NCI-H187 treated with DMSO at 0.1 percent for 48 hours (cell line): ENCODE measurements at places on chromosomes 4 and X.

DNA sequence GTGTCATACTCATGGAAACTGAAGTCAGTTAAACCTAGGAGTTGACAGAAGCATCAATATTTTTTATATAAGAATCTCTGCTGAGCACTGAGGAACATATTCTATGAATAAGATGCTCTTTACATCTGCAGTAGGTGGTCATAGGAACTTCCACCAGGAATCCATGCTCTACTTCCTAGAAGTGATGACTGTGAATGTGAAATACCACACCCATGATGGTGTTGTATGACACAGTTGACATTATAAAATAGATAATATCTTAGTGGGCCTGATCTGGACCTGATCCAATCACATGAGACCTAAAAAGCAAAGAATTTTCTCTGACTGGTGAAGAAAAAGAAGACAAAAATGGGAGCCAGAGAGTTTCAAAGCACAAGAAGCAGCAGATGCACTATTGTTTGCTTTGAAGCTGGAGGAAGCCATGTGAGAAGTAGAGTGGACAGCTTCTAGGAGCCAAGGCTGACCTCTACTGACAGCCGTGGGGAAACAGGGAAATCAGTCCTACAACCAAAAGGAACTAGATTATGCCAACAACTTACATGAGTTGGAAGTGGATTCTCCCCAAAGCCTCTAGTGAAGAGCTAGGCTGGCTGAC is 68.6 kb upstream of the HS3ST1 start:
- DNase-seq: no peak

DNA sequence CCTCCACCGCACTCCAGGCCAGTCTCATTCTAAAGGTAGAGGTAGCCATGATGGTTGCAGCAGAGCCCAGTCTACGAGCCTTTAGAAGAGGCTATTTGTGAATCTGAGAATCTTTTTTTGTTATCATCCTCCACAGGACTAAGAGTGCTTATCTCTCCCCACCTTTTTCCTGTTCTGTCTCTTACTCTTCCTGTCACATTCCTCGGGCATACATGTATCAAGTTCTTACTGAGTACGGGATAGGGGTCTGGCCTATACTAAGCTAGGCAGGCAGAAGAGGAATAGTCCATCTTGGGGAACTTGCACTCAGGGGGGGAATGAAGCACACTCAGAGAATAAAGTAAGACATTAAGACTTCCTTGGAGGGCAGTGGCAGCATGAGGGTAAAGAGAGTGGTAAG is 25.7 kb downstream of the LAS1L start:
- DNase-seq: no peak

DNA sequence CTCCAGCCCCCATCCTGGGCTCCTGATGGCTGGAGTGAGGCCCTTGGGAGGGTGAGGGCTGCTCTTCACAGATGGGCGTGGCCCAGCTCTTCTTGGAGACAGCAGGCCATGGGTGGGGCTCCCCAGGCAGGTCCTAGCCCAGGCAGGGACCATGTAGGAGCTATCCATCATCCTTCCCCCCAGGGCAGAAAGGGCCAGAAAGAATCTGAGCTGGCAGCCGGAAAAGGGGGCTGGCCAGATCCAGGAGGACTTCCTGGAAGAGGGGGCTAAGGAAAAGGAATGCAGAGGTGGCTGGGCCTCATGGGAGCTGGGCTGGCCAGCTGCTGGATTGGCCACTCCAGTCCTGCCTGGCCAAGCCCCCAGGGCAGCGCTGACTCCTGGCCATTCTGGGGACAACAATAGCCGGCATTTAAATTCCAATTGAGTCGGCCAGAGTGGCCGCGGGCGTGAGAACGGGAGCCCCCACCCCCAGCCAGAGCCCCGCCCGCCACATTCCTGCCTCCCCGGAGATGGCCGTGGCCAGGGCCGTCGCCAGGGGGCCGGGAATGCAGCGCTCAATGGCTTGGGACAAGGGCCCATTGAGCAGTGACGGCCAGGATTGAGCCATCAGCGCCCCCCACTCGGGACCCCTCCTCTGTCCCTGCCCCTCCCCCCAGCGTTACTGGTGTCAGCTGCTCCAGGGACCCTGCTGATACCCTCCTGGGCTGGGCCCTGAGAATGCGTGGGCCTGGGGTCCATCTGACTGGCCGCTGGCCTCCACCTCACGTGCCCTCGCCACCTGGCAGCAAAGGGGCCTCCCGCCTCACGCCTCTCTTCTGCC is 15.1 kb upstream of the FGFR3 start:
- DNase-seq: no peak

DNA sequence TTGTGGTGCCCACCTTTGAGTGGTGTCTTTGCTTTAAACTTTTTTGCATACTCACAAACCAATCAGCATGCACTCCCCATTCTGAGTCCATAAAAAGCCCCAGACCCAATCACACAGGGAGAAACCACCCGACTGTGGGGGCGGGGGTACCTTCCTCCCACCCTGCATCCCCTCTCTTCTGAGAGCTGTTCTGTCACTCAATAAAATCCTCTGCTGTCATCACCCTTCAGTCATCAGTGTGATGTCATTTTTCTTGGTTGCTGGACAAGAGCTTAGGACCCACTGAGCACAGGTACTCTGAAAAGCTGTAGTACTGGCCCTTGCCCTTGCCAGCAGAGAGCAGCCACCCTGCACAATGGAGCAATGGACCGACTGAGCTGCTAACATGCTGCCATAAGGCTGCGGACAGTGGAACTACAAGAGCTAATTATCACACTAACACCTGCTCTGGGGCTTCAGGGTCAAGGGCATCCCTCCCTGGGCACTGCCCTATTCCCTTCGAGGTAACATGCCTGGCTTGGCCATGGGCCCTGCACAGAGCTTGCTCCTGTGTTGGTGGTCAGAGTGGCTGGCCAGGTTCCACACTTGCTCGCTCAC is 62.9 kb upstream of the PGRMC2 start:
- DNase-seq: no peak

GRCh38 chr4:145061318-145061920 is 36.6 kb downstream of the ANAPC10 start:
- no peak for DNase-seq

DNA sequence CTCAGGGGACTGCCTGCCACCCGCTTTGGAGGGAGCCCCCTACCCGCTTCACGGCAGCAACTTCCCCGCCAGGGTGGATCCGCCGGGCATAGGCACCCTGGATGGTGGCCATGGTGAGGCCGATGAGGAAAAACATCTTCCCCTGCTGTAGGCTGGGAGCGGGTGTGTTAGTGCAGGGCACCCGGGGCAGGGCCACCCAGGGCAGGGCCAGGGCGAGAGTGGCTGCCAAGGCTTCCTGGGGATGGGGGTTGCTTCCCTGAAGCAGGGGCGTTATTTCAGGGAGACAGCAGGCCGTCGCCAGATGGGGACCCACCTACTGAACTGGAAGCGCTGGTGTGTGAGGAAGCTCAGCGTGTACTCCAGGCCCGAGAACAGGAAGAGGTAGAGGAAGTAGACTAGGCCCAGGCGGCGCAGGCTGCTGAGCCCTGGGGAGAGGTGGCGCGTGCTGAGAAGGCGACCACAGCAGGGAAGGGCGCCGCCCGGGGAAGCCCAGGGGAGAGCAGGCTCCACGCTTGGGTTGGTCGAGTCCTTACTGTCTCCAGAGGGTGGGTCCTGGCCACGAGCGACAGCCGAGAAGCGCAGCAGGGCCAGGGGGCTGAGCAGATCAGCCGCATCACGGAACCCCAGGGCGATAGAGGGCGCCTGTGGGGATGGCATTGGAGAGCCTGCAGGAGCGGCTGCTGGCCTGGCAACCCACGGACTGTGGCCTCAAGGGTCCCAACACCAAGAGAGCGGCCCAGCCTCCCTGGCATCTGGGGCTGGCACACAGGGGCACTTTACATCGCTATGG is 31.5 kb downstream of the NOP14 start:
- no peak for DNase-seq

DNA sequence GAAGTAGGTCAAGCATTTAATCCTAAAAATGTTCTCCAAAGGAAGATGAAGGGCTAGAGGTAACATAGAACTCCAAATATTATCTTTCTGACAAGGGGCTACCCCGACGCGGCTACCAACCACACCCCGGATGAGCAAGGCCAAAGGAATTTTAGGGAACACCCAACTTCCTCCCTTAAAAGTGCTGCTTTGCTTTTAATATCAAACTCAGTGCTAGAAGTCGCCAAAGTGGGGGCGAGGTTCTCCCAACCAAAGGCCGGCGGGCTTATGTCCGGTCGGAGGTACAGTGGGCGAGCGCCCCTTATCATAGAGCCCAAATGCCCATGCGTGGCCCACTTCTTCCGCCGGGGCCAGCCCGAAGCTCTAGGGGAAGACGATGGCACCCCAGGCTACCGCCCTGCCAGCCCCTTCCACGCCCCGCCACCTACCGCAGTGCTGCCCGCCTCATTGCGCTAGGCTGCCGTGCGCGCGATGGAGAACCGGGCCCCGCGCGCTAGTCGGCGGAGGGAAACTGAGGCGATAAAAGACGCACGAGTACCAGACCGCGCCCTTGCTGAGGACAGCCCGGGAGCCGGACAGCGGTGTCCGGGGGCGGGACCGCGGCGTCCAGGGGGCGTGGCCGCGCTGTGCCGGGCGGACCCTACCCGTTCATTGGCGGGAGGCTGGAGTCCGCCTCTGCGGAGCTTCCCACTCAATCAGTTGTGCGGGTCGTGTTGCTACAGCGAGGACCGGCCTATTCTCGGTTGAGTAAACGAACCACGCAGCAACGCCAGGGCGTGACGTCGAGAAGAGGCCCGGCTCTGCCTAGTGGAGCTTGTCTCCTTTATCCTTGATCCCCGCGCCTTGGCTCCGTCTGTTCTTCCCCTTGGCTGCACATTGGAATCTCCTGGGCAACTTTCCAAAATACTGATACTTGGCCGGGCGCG is at the start of gene ACOT9:
ACOT9 (minus strand) TSS at position 580 of the 926 bp plus-strand sequence; CDS start at position 448, 132 bp downstream.
- DNase-seq: no peak

GRCh38 chr4:48369248-48369647 is 27.9 kb downstream of the SLAIN2 start:
- no peak for DNase-seq

DNA sequence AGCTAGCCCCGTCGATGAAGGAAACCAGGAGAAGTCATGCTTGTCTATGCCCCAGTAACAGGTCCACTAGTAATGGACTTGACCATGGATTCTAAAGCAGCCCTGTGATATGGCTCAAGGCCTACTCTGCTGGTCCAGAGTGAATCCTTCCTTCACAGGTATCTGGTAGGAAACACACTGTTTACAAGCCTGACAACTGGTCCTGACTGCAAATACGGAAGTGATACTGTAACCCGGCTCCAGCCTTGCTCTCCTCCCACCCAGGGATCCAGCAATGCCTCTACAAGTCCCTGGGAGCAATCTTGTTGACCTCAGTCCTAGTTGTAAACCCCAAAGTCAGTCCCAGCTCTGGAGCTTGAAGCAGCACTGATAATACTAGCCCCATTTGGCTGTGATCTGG is 239.2 kb upstream of the GRID2 start:
- no peak for DNase-seq

GRCh38 chr4:145626623-145626982 is 7.4 kb downstream of the MMAA start:
- no peak for DNase-seq

DNA sequence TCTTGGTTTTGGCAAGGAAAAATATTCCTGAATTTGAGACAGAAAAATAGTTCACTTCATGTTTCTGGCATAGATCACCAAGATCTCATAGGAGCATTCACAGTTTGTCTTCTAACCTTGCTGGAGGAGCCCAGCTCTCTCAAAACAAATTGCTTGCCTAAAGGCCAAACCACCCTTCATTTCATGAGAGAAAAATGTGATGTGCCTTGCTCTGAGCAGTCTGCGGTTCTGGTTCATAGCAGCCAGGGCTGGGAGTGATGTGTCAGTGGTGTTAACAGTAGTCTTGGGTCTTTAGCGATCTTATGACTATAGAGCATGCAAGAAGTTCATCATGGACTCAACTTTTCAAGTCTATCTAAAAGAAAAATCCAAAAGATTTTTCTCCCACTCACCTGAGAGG is 183.3 kb downstream of the DCLK2 start:
- no peak for DNase-seq

- DNase-seq: no peak
Observed at GRCh38 chr4:64598066-64598465, 188.8 kb upstream of the TECRL start.
